ENCODE measurements at places on chromosomes 6 and 20.

DNA sequence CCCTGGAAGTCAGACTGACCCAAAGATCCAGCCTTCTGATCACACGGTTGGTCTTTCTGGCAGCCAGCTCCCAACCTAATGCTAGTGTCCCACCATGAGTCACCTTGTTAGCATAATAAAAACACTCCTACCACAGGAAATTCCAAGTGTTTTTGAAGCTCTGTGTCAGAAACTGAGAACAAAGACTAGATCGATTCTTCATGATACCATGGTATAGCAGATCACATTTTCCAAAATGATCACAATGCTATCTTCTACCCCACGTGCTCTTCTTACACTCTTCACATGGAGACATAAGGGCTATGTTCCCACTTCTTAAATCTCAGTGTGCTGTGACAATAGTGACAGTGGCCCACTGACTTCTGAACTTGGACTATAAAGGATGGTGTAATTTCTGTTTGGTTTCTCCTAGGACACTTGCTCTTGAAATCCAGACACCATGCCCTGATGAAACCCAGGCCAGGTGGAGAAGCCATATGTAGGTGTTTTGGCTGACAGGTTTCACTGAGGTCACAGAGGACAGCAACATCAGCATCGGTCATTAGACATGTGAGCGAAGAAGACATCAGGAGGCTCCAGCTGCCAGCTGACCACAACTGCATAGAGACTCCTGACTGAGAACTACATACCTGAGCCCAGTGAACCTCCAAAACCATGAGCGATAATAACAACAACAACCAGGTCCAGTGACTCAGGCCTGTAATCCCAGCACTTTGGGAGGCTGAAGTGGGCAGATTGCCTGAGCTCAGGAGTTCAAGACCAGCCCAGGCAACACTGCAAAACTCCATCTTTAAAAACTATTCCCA, 57.5 kb downstream of the MKKS start:
- no peak for DNase-seq

GRCh38 chr6:124962639-124963415, 590 bp downstream of the RNF217 start:
- no peak for DNase-seq

DNA sequence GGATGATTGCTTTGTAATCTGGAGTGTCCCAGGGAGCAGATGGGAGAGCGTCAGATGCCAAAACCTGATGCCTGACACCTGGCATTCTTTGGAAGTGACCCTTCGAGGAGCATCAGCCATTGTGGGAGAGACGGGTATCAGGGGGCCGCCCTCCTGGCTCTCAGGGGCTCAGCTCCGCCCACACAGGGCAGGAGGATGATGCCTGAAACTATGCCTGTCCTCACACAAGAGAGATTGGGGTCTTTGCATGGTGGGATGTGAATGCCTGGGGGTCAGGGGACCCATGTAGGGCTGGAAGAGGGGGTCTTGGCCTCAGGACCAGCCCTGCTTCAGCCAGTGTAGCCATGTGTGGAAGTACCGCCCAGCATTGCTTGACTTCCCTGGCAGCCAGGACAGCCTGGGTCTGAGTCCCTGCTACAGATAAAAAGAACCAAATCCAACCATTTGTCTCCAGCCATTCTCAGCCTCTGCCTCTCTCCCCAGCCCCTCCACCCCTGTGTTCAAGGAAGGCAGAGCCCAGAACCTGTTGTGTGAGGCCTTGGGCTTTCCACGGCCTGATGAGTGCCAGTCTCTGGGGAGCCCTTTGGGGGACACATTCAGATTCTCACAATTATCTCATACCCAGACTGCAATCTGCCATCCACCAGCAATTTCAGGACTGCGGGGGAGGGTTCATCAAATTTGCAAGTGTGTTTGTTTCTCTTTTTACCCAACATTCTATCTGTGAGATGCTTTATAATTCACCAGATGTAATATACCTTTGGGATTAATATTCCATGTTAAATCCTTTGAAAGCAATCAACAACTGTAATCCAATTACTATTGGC, 371.2 kb downstream of the PREX1 start:
- no peak for DNase-seq

- DNase-seq = no peak
Measured at GRCh38 chr6:45795678-45796077, 220.0 kb downstream of the CLIC5 start.

DNA sequence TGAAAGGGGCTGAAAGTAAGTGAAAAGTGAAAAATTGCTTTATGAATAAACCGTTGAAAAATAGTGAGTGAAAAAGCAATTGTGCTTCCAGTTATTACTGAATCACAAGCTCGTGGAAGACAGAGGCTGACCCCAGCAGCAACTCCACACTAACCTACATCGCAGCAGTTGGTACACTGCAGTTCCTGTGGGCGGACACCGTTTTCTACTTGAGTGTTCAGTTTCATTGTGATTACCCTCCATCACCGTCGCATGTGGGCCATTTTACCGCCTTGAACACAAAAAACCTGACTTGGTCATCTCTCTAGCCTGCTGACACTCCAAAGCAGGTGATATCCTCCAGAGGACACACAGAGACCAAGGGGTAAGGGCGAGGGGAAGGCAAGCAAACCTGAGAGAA, 28.4 kb downstream of the PRDM1 start:
- no peak for DNase-seq

Data from activated T-helper 1 cell treated with anti-CD3 and anti-CD28 coated beads, Interleukin-2, amount 50 U/mL, for 16 hours (primary cell).